Omental fat pad (tissue), 4 donors: ENCODE measurements at places on chromosomes 7 and 10. TPM values are rescaled to one million over a fixed set of nuclear protein-coding genes. Genes with fewer than 3 reads are reported as not detected.

- no peak for DNase-seq
Measured at GRCh38 chr7:99379043-99379577, 4.6 kb downstream of the ARPC1B start.

DNA sequence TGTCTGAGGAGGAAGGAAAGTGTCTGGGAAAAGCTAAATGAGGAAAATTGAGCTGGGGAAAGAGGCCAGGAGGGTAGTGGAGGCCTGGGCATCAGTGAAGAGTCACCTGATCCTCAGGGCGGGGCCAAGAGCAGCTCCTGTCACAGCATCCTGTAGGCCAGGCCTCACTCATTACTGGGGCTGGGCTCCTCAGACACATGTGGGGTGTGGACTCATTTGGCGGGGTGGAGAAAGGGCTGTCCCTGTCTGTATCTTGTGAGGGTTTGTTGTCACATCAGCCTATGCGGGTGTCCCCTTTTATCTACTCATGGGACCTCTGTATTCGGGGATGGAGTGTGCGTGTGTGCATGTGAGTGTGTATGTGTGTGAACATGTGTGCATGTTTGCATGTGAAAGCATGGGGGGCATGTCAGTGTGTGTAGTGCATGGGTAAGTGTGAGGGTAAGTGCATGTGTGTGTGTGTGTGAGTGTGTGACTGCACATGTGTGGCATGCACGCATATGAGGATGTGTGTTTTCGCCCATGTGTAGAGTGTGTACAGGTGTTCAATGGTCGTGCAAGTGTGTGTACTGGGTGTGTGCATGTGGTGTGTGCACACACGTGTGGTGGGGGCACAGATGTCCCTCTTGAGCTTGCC is 67.8 kb downstream of the RAMP3 start:
- DNase-seq = no peak

OR2A7 gene
- 4.5 TPM for total RNA-seq

EPHA1 gene
- 0.46 TPM for total RNA-seq

FFAR4 gene
- 6.7 TPM for total RNA-seq

NKX2-3 gene
- total RNA-seq = 0.63 TPM
